ENCODE measurements at places on chromosomes 12 and 14. TPM values are rescaled to one million over a fixed set of nuclear protein-coding genes. Genes with fewer than 3 reads are reported as not detected.

Gene OTOGL
- not detected for total RNA-seq

Gene CMTM5
- total RNA-seq = not detected

Gene RAP1B
- 188 TPM for total RNA-seq

Gene RAB15
- total RNA-seq = 24.3 TPM

Measured in mesangial cell (primary cell).